ENCODE measurements at places on chromosomes 3 and 15.

GRCh38 chr15:35244227-35244626, 159.1 kb upstream of the NANOGP8 start:
- no peak for DNase-seq

GRCh38 chr3:111072031-111072921, 660 bp downstream of the NECTIN3 start:
- no peak for DNase-seq

DNA sequence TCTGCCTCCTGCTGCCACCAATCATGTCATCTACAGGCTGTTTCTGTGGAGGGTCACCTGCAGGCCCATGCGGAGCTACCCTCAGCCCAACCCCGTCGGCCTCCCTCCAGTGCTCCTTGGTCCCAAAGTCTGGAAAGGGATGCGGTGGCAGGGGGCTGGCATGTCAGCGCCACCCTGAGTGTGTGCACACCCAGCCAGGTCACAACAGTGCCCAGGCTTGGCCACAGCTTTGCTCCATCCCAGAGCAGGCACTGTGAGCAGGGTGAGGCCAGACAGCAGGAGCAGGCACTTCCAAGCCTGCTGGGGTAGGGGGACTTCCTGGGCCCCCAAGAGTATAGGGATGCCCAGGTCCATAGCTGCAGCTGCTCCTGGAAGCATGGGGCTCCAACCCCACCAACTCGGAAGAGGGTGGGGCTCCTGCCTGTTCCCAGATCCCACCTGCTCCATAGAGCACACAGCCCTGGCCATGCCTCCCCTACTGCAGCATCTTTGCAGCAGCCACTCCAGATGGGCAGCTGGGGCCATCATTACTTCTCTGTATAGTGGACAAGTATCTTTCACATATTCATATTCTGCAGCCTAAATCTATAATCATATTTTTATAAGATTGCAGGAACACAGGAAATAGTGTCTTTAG, 109.3 kb downstream of the CBLB start:
- DNase-seq, result no peak

- DNase-seq, result no peak
These were observed 50.3 kb downstream of the CHSY1 start for GRCh38 chr15:101201411-101202174.

GRCh38 chr3:135513106-135514059, 452.1 kb upstream of the PPP2R3A start:
- DNase-seq, result no peak

DNA sequence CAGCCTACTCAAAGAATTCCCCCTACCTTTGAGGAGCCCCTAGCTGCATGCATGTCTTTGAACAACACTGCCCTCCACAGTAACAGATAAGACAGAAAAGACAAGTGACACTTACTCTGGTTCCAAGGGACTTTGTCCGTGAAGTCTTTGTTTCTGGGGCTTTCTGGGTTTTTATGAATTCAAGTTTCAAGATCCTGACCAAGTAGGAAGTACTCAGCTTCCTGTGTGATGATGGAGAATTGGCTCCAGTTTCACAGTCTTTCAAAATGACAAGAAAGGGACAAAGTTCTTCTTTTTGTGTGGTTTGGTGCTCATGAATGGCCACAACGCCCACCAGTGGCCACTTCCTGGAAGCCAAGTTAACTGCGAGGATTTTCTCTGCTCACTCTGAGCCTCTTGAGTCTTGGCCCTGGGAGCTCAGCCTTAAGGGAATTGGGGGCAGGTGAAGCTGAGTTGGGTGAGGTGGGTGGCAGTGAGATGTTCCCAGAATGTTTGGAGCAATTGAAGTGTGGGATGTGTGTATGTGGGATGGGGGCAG, at the start of gene CCR1:
TSS of gene CCR1 (minus strand) at position 147 of the 538 bp plus-strand sequence. CDS start 4,000 bp downstream, outside the sequence.
- DNase-seq, result peak; percentile 30

DNA sequence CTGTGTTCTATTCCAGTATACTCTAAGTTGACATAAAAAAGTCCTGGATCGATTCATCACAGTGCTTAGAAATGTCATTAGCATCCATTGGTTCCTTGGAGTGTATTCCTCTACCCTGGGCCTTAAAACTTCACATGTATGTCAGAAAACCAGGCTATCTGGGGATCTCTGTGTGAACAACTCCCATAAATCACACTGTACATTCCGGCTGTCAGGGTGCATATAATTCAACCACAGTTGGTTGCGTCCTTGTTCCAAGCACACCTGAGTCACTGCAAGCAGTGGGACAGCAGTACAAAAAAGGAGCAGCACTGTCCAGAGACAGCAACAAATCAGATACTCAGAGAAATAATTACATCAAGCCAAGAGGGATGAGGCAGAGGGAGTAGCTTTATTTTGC, 52.4 kb downstream of the PDZRN3 start:
- DNase-seq, result no peak

GRCh38 chr3:2510591-2511145, 412.0 kb downstream of the CNTN4 start:
- no peak for DNase-seq

DNA sequence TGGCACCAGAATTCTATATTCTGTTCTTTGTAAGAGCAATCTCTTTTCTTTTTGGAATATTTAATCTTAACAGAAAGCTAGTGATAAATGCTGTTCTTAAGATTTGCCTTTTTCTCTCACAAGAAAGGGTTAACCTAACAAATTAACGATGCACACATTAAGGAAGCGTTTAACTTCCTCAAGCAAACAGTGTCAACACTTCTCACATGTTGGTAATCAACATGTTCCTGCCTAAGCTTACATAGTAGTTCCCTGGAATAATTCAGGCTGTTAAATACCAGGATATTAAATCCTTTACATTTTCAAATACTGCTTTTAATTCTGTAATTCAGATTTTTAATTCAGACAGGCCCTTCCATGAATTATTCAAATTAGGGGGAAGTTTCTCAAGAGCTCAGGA, 67.4 kb upstream of the RPL35A start:
- DNase-seq, result no peak

GRCh38 chr15:41411031-41411430, 5.9 kb upstream of the RTF1 start:
- no peak for DNase-seq

DNA sequence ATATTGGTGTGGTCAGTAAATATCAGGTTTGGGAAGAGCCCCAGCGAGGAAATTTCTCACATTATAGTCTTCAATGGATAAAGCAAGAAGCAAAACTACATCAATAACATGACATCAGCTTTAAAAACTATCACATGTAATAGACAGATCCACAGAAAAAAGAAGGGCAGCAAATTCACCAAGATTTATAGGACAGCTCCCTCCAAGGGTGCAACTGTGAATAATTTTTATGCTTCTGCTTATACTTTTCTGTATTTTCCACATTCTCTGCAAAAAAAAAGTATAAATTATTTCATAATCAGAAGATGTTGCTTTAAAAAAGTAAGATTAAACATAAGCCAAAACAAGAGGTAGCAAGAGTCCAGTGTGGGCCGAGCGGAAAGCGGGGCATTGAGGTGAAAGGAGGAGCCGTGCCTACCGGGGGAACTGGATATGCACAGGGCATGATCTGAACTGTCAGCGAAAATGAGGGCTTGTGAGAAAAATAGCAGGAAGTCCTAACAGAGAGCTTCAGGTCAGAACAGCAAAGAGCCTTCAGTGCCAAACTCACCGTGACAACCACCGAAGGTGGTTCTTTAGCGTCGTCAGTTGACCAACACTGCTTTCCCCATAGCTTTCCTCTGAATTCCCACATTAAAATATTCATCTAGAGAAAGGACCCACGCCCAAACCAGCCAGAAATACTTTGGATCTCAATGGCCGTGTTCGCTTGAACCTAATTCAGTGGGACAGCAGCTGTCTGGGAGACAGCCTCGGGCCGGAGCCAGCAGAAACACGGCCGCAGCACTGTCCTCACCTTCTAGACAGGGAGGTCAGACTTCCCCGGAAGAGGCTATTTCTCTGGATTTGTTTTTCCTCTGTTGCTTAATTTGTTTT, 59.8 kb downstream of the FAM174B start:
- DNase-seq, result no peak

DNA sequence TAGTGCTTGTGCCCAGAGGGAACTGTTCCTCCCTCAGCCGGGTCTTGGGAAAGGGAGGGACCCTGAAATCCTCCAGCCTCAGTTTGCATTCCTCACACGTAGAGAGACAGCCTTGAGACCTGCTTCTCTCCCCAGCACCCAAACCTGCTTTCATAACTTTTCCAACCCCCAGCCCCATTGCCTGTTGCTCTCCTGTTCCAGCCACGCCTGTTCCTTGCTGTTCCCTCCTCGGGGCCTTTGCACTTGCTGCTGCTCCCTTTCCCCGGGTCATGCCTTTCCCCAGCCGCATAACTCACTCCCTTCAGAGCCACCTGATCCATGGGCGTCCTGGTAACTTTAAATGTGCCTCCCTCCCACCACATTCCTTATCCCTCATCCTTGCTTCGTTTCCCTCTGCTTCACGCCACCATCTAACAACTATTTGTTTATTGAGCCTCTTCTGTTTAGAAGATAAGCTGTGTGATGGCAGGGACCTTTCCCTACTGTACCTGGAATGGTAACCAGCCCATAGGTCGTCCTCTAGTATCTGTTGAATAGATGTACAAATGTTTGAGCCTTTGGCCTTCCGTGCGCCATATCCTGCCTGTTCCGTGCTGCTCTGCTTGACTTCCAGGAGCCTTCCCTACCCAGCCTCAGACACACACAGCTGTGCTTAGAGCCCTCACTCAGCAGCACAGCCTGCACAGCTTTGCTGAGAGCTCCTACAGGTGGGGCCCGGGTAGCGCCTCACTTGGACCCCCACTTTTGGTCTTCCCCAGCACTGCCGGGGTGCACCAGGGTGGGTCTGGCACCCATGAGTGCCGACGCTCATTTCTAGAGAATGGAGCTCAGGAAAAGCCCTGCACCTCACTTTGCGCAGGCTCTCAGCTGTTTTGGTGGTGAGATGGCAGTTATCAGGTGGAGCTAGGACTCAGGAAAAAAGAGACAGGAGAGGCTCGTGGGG, 60.2 kb downstream of the SCN5A start:
- DNase-seq, result no peak

DNA sequence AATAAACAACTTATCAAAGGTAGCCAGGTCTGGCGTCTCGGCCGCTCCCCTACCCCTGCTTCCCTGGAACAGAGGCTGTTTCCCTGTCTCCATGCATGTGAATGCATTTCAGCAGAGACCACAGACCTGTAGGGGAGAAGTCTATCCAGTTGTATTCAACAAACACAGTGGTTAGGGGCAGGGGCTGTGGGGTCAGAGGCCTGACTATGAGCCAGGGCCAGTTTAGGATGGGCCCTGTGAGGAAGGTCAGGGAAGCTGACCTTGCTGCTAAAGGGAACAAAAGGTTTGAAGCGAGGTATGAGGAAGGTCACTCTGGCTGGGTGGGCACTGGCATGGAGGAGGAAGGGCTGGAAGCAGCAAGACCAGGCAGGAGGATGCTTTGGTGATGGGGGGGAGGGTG, 184.6 kb downstream of the XXYLT1 start:
- DNase-seq, result no peak

DNA sequence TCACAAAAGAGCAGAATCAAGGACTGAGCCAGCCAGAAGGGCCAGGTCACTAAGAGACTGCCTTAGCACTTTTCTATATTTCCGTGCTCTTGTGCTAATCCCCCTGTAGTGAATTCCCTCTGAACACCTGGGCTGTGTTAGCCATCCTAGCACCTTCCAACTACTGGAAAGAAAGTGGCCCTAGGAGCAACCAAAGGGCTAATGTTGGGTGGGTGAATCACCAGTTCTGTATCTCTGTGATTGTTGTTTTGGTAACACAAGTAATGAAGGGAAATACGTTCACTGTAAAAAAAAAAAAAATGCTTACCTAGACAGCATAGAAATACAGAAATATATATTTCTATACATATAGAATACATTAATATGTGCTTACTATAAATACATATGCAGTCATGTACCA, 43.9 kb downstream of the PXYLP1 start:
- no peak for DNase-seq

- DNase-seq, result no peak
These were observed 59.1 kb upstream of the TOP2B start for GRCh38 chr3:25723802-25724201.

GRCh38 chr15:90895571-90896117, 7.5 kb upstream of the MAN2A2 start:
- no peak for DNase-seq

GRCh38 chr3:124851136-124851535, 36.0 kb downstream of the ITGB5 start:
- no peak for DNase-seq

- DNase-seq, result no peak
These were observed 211.9 kb downstream of the SV2B start for GRCh38 chr15:91311986-91312385.

GRCh38 chr3:126106336-126107202, 22.6 kb upstream of the SLC41A3 start:
- DNase-seq, result no peak

DNA sequence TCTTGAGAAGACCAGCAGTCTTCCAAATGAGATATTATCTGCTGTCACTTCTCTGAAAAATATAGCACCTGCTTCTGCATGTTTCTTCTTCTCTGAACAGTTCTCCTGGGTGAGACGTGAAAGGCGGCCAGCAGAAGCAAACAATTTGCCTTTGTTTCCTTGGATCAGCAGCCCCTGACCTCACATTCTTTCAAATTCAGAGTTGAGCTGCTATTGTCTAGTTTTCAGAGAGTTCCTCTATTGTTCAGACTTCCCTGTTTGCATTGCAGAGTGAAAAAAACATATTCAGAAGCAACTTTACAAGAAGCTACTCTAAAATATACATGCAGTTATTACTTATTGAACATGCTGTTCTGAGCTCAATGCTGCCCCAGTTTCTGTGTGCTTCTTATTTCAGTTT, 653.6 kb downstream of the NAALADL2 start:
- DNase-seq, result no peak

DNA sequence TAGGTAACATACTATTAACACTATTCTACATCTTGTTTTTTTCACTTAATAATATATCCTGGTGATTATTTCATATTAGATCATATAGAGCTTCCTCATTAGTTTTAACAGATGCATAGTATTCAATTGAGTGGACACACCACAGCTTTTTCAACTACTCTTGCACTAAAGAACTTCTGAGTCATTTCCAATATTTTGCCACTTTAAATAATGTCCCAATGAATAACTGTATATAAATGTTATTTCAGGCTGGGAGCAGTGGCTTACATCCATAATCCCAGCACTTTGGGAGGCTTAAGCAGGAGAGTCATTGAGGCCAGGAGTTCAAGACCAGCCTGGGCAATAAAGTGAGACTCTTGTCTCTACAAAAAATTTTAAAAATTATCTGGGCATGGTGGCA, 26.9 kb downstream of the MAP1A start:
- no peak for DNase-seq

DNA sequence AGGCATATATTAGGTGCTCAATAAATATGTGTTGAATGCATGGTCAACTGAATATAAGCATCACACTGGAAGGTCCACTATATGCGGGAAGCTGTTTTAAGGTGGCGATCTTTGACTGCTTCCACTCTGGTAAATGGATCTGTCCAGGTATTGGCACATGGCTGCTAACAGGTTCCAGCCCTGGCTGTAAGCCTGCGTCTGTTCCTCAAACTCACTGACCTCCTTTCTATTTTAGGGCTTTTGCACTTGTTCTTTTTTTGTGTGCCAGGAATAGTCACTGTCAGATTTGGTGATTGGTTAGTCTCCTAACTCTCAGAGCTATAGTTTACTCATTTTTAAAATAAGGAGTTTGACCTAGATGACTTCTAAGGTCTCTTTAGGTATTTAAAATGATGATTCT, 46.2 kb downstream of the ADAMTSL3 start:
- no peak for DNase-seq

GRCh38 chr15:66895794-66896453, 169.5 kb upstream of the SMAD3 start:
- DNase-seq, result no peak
